ENCODE measurements at places on chromosomes 1 and 21. TPM values are rescaled to one million over a fixed set of nuclear protein-coding genes. Genes with fewer than 3 reads are reported as not detected.

DNA sequence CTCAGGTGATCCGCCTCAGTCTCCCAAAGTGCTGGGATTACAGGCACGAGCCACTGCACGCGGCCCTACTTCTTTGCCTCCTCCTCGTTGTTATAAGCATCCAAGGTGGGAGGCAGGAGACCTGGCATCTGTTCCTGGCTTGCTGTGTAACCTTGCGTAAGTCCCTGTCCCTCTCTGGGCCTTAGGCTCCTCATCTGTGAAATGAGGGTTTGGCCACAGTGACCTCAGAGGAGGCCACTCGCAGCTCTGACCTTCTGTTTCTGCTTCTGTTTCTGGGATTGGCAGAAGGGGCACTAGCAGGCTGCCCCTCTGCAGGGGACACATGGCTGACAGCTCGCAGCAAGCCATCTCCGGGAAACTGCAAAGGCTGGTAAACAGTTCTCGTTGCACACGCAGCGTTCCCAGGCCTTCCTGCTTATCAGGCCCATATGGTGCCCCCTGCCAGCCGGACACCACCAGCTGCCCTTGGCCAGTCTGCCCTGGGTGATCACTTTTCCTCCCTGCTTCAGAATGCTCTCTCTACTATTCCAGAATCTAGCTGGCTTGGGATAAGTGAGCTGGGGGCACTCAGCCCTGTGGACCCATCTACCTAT is 2.6 kb upstream of the LDLRAP1 start:
- no peaks in the 10 kb centered on the region for H3K36me3 ChIP-seq
- no peaks in the 10 kb centered on the region for H3K27me3 ChIP-seq
- H3K4me3 ChIP-seq: no peak overlapping the region

DNA sequence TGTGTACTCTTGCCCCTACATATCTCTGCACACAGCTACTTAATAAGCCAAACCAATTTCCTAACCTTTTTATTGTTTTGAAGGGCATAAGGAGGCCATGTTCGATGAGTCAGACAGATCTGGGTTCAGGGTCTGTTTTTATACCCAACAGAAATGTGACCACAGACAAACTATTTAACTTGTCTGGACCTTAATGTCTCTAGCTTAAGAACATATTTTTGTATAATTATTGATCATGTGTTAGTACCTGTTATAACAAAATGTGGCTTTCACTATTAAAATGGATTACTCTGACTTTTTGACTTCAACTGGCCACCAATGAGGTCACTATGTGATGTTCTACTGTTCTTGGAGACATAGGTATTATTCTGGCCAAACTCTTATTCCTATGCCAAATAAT is 507.8 kb upstream of the USP24 start:
- H3K27ac ChIP-seq: no peak overlapping the region
- H3K4me1 ChIP-seq: peaks cover 14% of the 10 kb centered on the region
- H3K36me3 ChIP-seq: no peaks in the 10 kb centered on the region
- H3K27me3 ChIP-seq: no peaks in the 10 kb centered on the region
- DNase-seq: no peak

- DNase-seq: no peak
- no peak overlapping the region for H3K4me3 ChIP-seq
- H3K36me3 ChIP-seq: no peaks in the 10 kb centered on the region
- no peaks in the 10 kb centered on the region for H3K27me3 ChIP-seq
Observed at GRCh38 chr21:15332572-15332971, 267.8 kb upstream of the NRIP1 start.

COL16A1 gene
- 0.44 TPM for total RNA-seq

- no peak for DNase-seq
- H3K27ac ChIP-seq: no peak overlapping the region
- H3K4me1 ChIP-seq: no peaks in the 10 kb centered on the region
- no peak overlapping the region for H3K4me3 ChIP-seq
- no peaks in the 10 kb centered on the region for H3K36me3 ChIP-seq
- no peaks in the 10 kb centered on the region for H3K27me3 ChIP-seq
Observed at GRCh38 chr1:100611086-100611485, 73.1 kb downstream of the GPR88 start.

HSPB7 gene
- total RNA-seq: not detected

- no peak overlapping the region for H3K27ac ChIP-seq
- no peak overlapping the region for H3K4me3 ChIP-seq
- no peaks in the 10 kb centered on the region for H3K36me3 ChIP-seq
- DNase-seq: peak; percentile 3
- no peaks in the 10 kb centered on the region for H3K27me3 ChIP-seq
Observed at GRCh38 chr1:7580923-7581753, 190.0 kb upstream of the VAMP3 start.

TMPRSS15 gene
- not detected for total RNA-seq

- no peak for DNase-seq
- H3K27ac ChIP-seq: no peak overlapping the region
- H3K36me3 ChIP-seq: no peaks in the 10 kb centered on the region
- no peaks in the 10 kb centered on the region for H3K27me3 ChIP-seq
Observed at GRCh38 chr21:36306872-36307534, 13.0 kb upstream of the MORC3 start.

- no peak overlapping the region for H3K4me3 ChIP-seq
- no peaks in the 10 kb centered on the region for H3K27me3 ChIP-seq
- no peak for DNase-seq
- no peaks in the 10 kb centered on the region for H3K36me3 ChIP-seq
Observed at GRCh38 chr21:38925478-38925877, 119.7 kb downstream of the ETS2 start.

GRCh38 chr1:30447701-30448100 is 275.7 kb downstream of the MATN1 start:
- no peak overlapping the region for H3K27ac ChIP-seq
- no peak for DNase-seq
- H3K27me3 ChIP-seq: no peaks in the 10 kb centered on the region
- no peaks in the 10 kb centered on the region for H3K36me3 ChIP-seq
- H3K4me3 ChIP-seq: no peak overlapping the region

DNA sequence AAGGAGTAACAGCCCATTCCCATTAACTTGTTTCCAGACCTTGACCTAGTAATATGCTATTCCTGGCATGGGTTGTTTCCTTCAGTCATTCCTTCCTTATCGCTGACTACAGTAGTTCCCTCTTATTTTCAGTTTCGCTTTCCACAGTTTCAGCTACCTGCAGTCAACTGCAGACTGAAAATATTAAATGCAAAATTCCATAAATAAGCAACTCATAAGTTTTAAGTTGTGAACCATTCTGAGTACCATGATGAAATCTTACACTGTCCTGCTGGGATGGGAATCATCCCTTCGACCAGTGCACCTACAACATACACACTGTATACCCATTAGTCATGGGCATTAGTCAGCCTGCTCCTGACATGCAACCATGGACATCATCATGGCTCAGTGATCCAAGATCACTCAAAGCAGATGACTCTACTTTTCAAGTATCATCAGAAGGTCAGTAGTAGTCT is 66.7 kb downstream of the CCDC30 start:
- H3K4me1 ChIP-seq: no peaks in the 10 kb centered on the region
- H3K4me3 ChIP-seq: no peak overlapping the region
- H3K36me3 ChIP-seq: no peaks in the 10 kb centered on the region
- DNase-seq: no peak
- no peaks in the 10 kb centered on the region for H3K27me3 ChIP-seq

DNA sequence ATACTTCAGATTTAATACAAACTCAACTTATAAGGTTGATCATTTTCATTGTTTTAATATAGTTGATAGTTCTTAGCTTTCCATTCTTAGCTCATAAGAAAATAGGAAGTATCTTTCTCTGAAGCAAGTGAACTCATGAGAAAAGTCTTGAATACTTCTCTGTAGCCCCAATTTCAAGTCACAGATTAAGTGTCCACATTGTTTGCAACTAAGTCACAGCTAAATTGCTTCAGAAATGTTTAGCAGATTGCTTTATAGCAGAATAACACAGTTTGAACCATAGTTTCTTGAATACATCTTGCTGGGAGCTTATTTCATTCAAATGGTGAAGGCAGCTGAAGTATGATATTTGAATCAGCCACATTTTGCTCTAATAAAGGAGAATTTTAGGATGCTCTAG is 10.6 kb upstream of the PKN2 start:
- no peak overlapping the region for H3K27ac ChIP-seq
- H3K4me1 ChIP-seq: no peaks in the 10 kb centered on the region
- no peak overlapping the region for H3K4me3 ChIP-seq

AMY2A gene
- not detected for total RNA-seq

MYOC gene
- total RNA-seq: not detected

C1orf185 gene
- not detected for total RNA-seq

- H3K4me1 ChIP-seq: no peaks in the 10 kb centered on the region
- no peaks in the 10 kb centered on the region for H3K27me3 ChIP-seq
- no peak for DNase-seq
- H3K27ac ChIP-seq: no peak overlapping the region
- H3K36me3 ChIP-seq: no peaks in the 10 kb centered on the region
Observed at GRCh38 chr1:57803586-57803985, 379.7 kb upstream of the DAB1 start.

- H3K27me3 ChIP-seq: no peaks in the 10 kb centered on the region
- peak within 1 kb of the TSS; percentile 49 for H3K4me3 ChIP-seq
- DNase-seq: peak; percentile 88
- H3K27ac ChIP-seq: peak within 1 kb of the TSS; percentile 48
- H3K4me1 ChIP-seq: no peaks in the 10 kb centered on the region
- no peaks in the 10 kb centered on the region for H3K36me3 ChIP-seq
Observed at GRCh38 chr1:212950243-212951125, at the start of gene VASH2. VASH2 (plus strand) TSS chr1:212950541; CDS start chr1:212951543, 1,002 bp downstream.

- H3K36me3 ChIP-seq: no peaks in the 10 kb centered on the region
- no peaks in the 10 kb centered on the region for H3K4me1 ChIP-seq
- H3K4me3 ChIP-seq: no peak overlapping the region
- H3K27me3 ChIP-seq: no peaks in the 10 kb centered on the region
Observed at GRCh38 chr1:97332716-97333115, 588.1 kb downstream of the DPYD start.

GRCh38 chr1:27592931-27593677 is 10.8 kb downstream of the AHDC1 start:
- H3K4me1 ChIP-seq: no peaks in the 10 kb centered on the region
- H3K36me3 ChIP-seq: no peaks in the 10 kb centered on the region
- no peak for DNase-seq
- no peaks in the 10 kb centered on the region for H3K27me3 ChIP-seq
- no peak overlapping the region for H3K27ac ChIP-seq
- H3K4me3 ChIP-seq: no peak overlapping the region

- no peak for DNase-seq
- no peaks in the 10 kb centered on the region for H3K36me3 ChIP-seq
- H3K4me1 ChIP-seq: no peaks in the 10 kb centered on the region
Observed at GRCh38 chr1:215794156-215794555, 227.1 kb downstream of the KCTD3 start.

GRCh38 chr1:46205791-46206190 is 2.7 kb downstream of the LURAP1 start:
- no peaks in the 10 kb centered on the region for H3K27me3 ChIP-seq
- H3K36me3 ChIP-seq: no peaks in the 10 kb centered on the region
- H3K4me1 ChIP-seq: no peaks in the 10 kb centered on the region
- H3K27ac ChIP-seq: no peak overlapping the region
- DNase-seq: no peak
- H3K4me3 ChIP-seq: no peak overlapping the region
